ENCODE measurements at places on chromosomes 7 and 10.

GRCh38 chr10:59276919-59277318 is 85.4 kb downstream of the FAM13C start:
- DNase-seq = no peak

DNA sequence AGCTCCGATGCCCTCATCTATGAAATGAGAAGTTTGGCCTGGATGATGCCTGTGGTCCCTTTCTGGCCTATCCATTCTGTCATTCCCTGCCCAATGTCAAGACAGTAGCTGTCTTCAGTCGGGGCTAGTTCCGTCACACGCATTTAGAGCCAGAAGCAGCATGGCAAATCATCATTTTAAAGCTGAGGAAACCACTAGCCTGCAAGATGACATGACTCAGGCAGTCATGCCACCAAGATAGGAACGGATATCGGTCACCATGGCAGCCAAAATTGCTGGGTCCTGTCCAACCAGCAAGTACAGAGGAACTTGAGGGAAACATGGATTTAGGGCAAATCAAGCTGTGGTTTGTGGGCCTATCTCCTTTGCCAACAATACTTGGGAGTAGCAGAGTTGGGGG is 64.5 kb upstream of the MRLN start:
- no peak for DNase-seq

- DNase-seq = no peak
These were observed 40.9 kb downstream of the SMURF1 start for GRCh38 chr7:99102809-99103690.

- no peak for DNase-seq
These were observed 204.5 kb upstream of the GHITM start for GRCh38 chr10:83934641-83935338.

DNA sequence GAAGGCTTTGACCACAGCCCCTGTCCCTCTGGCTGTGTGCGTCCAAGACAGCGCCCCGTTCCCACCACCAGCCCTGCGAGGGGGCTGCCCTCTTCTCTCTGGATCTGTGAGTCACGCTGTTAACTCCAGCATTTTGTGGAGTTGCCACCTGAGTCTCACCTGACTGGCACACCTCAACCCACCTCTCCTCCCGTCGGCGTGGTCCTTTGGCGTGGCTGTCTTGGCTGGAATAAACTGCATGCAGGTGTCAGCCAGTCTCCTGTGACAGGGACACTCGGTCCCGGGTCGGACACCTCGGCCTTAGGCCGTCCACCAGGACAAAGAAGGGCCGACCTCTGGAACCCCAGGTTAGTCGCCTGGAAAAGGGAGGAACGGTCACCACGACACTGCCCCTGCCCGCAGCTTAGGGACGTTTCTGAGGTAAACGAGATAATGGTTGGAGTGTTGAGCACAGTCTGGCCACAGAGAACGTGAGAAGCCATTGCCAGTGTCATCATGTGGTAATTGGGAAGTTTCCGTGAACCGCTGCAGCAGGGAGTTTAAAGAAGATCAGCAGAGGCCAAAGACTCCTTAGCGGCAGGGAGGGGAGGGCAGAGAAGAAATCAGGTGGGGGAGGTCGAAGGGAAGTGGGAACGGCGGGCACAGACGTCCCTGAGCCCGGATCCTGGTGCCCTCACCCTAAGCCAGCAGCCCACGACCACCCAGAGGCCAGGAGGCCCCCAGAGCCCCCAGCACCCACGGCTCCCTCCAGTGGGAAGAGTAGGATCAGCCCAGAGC is 73.6 kb upstream of the FAM20C start:
- no peak for DNase-seq
